ENCODE measurements at places on chromosomes 12 and 14.

DNA sequence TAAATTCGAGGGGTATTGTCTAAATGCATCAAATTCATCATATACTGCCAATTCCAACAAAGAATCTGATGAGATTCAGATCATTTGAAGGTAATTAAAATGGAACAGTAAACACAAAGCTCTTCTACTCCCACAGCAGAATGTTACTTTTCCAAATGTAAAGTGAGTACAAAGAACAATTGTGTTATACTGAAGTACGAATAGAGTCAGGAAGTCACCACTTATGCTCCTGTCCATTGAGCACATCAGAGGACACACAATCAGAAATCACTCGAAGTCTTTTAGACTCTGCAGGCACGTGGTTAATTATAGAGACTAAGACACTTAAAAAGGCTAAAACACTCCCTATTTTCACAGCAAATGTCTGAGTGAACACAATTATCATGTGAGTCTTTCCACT is 388.5 kb upstream of the MIS18BP1 start:
- no peak for DNase-seq

DNA sequence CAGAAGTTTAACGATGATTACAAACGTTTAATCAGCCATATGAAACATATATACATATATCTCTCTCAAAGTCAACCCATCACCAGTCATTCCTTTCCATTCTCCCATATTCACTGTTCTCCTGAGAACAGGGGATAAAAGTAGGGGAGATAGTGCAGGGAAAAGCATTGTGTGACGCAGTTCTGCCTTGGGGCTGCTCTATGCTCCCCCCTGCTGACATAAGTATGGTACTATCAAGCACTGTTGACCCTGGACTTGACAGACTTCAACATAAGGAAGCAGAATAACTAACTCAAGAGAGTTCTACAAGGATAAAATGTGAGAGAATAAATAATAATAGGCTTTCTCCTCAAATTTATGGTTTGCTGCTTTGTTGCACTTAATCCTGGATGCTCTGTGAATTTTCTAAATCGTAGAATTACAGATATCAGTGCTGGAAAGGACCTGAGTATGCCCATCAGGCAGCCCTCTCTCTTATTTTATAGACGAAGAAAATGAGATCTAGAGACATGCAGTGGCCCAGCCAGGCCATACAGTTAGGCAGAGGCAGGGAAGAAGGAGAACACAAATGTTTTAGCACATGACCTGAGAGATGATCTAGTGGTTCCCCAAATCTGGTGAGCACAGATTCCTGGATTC is 87.2 kb downstream of the SCN8A start:
- no peak for DNase-seq

DNA sequence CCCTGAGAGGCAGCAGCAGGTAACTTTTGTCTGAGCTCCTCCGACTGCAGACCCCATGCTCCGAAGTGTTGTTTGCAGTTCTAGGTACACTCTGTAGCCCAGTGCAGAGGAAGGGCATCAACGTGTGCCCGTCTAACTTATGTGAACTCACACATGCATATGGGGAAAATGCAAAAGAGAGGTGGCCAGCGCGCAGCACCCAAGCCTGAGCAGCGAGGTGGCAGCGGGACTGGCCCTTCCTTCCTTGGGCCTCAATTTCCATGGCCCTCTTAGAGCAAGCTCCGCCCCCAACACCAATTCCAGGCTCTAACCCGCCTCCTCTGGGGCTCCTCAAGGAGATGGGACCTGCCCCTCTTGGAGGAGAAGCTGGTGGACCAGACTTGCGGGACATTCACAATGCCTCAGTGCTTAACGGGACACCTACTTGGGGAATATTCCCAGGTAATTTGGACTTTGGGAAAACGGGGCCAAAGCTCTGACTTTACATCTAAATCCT is 27.7 kb downstream of the GPR68 start:
- no peak for DNase-seq

- no peak for DNase-seq
Measured at GRCh38 chr12:25020621-25021243, 71.8 kb upstream of the BCAT1 start.

DNA sequence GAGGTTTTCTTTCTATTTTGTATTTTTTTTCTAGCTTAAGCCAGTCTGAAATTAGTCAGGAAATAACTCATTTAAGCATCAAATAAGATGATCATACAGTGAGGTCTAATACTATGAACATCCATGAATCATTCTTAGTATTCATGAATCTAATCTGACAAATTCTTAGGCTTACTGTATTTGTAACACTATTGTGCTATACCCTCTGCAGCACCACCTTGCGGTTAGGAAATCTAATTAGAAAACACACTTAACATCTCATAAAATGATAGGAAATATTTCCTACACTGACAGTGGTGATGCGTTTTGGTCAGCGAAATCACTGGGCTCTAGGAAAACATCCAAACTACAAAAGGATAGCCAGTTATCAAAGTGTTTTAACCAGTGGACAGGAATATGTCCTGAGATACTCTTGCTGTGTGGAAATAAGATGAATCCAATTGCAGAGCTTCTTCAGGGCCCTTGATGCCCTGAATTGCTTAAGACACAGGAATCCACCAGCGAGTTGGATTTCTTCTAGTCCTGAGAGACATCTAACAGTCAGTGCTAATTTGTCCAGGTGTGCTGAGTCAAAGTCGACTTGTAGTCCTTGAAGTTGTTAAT is 109.3 kb upstream of the MYF6 start:
- DNase-seq: no peak

DNA sequence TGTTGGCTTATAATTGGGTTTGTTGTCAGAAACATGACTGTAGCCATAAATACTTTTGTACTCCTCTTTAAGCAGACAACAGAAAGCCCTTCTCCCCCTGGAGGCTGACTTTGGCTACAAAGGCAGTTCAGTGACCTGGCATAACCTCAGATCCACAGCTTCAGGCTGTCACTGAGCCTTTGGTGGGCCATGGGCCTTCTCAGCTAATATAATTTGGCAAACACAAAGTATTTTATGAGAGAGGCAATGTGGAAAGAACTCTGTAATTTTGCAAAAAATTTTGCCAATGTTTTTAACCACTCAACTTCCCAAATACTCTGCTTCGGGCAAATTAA is 15.5 kb upstream of the MGP start:
- DNase-seq: no peak

DNA sequence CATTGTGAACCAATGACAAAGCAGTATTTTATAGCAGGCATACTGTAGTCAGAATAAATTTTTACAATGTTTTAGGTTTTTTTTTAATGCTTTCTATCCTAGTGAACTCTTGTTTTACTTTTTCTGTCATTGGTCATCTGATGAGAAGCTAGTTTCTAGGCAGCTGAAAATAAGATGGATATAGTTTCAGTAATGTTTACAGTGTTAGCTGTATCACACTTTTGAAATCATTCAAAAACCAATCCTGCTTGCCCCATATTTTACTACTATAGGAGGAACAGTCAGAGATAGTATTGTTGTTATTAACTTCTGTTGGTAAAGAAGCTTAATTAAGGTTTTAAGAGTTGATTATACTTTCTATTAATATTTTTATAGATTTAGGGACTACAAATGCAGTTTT is 24.5 kb downstream of the USP15 start:
- no peak for DNase-seq

DNA sequence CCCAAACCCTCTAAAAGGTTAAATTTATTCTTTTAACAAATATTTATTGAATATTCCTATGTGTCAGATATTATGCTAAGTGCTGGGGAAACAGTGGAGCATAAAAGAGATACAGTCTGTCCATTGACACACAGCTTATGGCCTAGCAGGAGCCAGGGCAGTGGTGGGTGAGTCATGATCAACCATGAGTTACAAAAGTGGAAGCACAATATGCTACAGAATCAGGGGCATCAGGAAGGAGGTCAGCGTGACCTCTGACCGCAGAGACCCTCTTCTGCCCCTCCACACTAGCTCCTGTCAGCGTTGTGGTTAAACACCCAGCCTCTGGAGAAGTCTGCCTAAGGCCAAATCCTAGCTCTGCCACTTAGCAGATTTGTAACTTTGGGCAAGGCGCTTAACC is 4.7 kb upstream of the PPP1R1A start:
- no peak for DNase-seq

DNA sequence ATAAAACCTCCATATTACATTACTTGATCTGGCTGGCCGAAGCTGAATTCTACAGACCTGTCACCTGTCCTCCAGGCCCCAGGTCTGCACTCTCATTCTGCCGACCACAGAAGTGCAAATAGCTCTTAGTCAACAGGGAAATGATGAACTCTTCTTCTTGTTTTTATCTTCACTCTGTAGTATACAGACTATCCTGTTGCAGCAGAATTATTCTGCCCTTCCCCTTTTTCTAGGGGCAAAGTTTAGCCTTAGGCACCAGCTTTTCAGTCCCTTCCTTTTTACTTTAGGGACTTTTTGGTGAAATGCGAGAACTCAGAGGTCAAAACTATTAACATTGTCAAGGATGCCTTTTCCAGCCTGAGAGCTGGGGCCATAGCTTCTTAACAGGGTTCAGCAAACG is 229.6 kb upstream of the EGLN3 start:
- DNase-seq: no peak

GRCh38 chr12:108595711-108596647 is 1.9 kb downstream of the TMEM119 start:
- no peak for DNase-seq

- no peak for DNase-seq
Measured at GRCh38 chr12:51694146-51694545, 103.1 kb downstream of the SCN8A start.

GRCh38 chr14:76778546-76779215 is 17.4 kb downstream of the VASH1 start:
- DNase-seq: no peak

DNA sequence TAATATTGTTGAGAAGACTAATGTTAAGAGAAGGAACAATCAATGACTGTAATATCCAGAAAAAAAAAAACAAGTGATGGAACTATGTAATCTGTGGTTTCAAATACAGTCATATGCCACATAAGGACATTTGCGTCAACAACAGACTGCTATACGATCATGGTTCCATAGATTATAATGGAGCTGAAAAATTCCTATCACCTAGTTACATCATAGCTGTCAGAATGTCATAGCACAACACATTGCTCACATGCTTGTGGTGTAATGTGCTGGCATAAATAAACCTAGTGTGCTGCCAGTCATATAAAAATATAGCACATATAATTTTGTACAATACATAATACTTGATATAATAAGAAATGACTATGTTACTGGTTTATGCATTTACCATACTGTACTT is 653.5 kb downstream of the TRHDE start:
- DNase-seq: no peak

- DNase-seq: no peak
Measured at GRCh38 chr12:114850661-114851275, 166.8 kb upstream of the TBX3 start.

DNA sequence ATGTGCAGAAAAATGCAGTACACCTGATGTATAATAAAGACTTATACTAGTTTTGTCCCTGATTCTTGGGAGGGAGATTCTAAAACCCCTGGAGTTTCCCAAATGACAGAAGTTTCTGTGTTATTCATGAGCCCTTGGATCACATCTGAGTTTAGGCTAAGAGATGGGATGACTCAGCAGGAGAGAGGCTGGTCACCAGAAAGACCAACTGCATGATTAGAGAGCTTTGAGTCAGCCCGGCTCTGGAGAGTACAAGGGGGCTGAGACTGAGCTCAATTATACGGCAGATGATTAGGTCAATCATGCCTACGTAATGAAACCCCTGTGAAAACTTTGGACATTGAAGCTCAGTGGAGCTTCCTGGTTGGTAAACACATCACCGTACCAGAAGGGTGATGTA is 174.2 kb downstream of the SSPN start:
- DNase-seq: no peak

- no peak for DNase-seq
Measured at GRCh38 chr12:98360401-98360800, 155.0 kb upstream of the TMPO start.
